Activated T-helper 1 cell treated with anti-CD3 and anti-CD28 coated beads, Interleukin-2, amount 50 U/mL, for 16 hours (primary cell): ENCODE measurements at places on chromosomes 3 and 15.

DNA sequence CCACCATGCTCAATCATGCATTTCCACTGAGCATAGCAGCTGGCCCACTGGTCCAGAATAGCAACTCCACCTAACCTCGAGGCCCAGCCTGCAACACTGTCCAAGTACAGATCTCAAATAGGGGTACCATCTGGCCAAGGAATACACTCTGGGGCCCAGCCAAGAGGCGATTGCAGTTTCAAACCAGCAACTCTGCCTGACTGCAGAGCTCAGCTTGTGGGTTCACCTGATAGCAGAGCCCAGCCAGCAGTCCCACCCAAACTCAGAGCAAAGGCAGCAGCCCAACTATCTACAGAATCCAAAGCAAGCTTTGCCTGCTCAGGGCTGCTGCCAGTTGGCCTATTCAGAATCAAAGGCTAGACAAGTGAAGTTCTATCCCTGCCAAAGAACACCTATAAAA, 30.5 kb downstream of the POLQ start:
- no peak for DNase-seq

GRCh38 chr3:107599772-107600145, 77.0 kb downstream of the BBX start:
- DNase-seq = no peak

GRCh38 chr15:53758412-53758811, 1.1 kb downstream of the WDR72 start:
- no peak for DNase-seq

GRCh38 chr15:62412686-62413085, 247.6 kb upstream of the C2CD4B start:
- no peak for DNase-seq

- DNase-seq = no peak
These were observed 43.7 kb upstream of the NECTIN3 start for GRCh38 chr3:111027868-111028267.

- DNase-seq = no peak
These were observed 237.5 kb upstream of the TBC1D5 start for GRCh38 chr3:17979911-17980310.

DNA sequence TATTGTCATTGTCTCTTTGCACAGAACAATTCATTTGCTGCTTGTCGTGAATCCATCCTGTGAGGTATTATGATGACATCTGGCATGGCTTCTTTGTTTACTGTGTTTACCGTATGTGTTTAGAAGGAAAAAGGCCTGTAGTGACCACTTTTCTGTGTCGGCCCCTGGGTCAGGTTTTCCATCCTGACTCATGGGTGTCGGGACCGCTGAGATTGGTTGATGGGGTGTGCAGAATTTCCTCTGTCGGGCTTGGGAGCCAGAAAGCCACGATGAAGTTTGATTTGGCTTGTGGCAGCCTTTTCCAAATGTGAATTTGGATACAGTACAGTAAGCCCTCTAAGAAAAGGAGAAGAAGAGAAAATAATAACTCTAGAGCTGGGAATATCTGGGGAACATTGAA, 113.5 kb downstream of the FNDC3B start:
- DNase-seq = no peak

- no peak for DNase-seq
These were observed 31.7 kb downstream of the ATP2C1 start for GRCh38 chr3:130925628-130926027.
